Naive B cell (primary cell): ENCODE measurements at places on chromosomes 2 and 18. TPM values are rescaled to one million over a fixed set of nuclear protein-coding genes. Genes with fewer than 3 reads are reported as not detected.
A peak's percentile ranks its signal among the peaks of the same experiment; 100 is the strongest.

DNA sequence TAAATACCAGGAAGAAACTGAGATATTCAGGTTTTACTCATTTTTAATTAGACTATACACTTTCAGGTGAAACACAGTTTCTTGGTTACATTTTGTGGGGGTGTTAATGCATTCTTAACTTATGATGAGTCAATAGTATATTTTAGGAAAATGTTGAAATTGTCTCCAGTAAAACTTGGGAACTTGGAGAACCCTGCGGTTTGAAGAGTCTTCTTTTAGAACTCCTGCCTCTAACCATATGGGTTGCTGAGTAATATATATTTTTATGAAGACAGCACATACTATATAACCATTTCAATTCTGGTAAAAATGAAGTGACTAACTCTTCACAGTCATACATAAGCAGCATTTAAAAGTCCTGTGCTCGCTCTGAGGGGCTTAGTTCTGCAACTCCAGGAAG is 308.2 kb upstream of the LRATD1 start:
- no peak for DNase-seq

- DNase-seq: no peak
Observed at GRCh38 chr2:238448031-238448955, 21.6 kb downstream of the ASB1 start.

GRCh38 chr18:44627280-44627679 is 53.4 kb upstream of the SETBP1 start:
- DNase-seq: no peak

GRCh38 chr18:55857956-55858355 is 270.0 kb upstream of the TCF4 start:
- DNase-seq: no peak

KLHL41 gene
- polyA plus RNA-seq: not detected

GRCh38 chr18:42330296-42330695 is 375.3 kb downstream of the PIK3C3 start:
- DNase-seq: no peak

PRSS56 gene
- not detected for polyA plus RNA-seq

GRCh38 chr2:29096969-29097368 is 18.2 kb upstream of the CLIP4 start:
- no peak for DNase-seq

- no peak for DNase-seq
Observed at GRCh38 chr2:47360927-47361326, 42.0 kb upstream of the MSH2 start.

DNA sequence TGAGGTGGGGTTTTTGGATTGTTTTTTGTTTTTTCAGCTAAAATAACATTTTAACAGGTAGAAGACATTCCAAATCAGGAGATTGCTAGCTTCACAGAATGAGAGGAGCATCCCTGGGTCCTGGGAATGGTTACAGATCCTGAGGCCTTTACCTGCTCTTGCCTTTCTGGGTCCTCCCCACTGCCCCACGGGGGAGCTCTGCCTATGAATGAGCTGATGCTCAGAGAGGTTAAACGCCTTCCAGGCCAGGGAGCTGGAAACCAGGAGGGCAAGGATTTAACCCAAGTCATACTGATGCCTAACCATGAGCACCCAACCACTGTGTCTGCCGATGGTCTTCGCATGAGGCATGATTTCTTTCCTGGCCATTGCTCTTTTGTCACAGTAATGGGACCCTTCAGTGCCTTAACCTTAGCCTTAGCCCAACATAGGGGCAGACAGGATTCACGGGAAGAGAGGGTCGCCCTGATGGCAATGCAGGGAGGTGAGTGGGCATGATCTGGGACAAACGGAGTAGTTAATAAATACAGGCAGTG is 16.1 kb downstream of the MOCOS start:
- no peak for DNase-seq

GRCh38 chr2:170145675-170146432 is 32.1 kb upstream of the MYO3B start:
- no peak for DNase-seq

DNA sequence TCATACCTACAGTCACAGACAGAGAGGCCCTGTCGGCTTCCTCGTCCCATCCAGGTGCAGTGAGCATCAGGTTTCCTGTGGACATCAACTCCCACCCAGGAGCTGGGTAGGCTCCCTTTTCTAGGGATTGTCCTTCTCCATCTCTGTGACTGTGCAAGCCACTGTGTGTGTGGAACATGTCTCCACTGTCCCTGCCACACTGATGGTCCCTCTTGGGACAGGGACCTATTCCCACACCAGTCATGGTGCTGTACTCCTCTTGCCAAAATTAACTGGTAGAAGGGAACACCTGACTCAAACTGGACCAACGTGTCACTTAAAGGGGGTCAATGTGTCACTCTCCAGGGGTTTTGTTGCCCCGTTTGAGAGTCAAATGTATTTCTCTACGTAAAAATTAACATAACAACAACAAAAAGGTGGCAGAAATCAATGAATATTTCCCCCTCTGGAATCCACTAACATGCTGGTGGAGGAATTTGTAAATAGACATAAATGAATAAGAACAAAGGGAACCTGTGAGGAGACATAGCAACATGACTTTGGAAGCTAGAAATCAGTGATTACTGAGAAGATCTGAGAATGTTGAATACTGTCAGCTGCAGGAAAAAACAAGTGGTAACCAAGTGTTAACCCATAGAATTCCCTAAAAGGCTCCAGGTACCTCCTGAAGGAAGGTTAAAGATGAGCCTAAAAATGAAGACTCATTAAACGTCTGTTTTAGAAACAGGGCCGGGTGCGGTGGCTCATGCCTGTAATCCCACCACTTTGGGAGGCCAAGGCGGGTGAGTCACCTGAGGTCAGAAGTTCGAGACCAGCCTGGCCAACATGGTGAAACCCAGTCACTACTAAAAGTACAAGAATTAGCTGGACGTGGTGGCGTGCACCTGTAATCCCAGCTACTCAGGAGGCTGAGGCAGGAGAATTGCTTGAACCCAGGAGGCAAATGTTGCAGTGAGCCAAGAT is 40.4 kb downstream of the SH2D6 start:
- DNase-seq: no peak

RALB gene
- polyA plus RNA-seq: 97.5 TPM

DNA sequence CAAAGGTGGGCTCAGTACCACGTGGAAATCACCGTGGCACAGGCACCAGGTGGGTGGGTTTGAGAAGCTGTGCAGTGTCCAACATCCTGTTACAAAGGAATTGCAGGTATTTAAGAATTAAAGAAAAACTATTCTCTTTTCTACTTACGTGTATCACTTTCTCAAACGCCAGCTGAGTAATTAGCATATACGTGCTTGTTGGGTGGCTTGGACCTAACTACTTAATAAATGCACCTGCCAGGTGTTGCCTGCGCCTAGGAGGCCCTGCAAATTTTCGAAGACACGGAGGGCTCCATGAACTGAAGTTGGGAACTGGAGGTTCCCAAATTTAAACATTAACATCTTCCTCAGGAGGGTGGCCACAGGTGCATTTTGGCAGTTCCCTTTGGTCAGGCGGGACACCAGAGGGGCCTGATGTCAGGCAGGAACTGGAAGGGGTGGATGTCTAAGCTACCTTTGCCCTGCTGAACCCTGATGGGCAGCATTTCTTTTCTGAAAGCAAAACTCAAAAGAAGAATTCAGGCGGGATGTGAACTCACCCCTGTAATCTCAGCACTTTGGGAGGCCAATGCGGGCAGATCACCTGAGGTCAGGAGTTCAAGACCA is 84.8 kb downstream of the HS6ST1 start:
- no peak for DNase-seq

DNA sequence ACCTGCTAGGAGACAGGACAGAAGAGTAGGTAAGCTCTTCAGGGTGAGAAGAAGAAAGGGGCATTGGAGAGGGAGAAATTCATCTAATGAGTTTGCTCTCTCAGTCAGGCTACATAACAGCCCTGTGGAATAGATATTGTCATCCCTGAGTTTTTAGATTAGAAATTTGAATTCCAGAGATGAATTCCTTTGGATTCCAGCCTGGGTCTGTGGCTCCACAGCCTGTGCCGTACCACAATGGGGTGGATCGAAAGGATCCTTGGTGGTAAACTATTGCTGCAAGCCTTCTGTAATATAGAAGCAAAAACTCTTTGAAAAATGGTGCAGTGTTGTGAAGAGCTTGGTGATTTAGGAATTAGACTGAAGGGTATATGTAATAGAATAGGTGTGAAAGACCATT is 21.0 kb downstream of the MYO1B start:
- no peak for DNase-seq

- no peak for DNase-seq
Observed at GRCh38 chr2:141933226-141933625, 197.6 kb downstream of the LRP1B start.

GRCh38 chr2:216695401-216695821 is at the start of gene IGFBP5:
Gene IGFBP5 (minus strand): TSS chr2:216695549. CDS start chr2:216694775, 774 bp downstream.
- DNase-seq: no peak

DNA sequence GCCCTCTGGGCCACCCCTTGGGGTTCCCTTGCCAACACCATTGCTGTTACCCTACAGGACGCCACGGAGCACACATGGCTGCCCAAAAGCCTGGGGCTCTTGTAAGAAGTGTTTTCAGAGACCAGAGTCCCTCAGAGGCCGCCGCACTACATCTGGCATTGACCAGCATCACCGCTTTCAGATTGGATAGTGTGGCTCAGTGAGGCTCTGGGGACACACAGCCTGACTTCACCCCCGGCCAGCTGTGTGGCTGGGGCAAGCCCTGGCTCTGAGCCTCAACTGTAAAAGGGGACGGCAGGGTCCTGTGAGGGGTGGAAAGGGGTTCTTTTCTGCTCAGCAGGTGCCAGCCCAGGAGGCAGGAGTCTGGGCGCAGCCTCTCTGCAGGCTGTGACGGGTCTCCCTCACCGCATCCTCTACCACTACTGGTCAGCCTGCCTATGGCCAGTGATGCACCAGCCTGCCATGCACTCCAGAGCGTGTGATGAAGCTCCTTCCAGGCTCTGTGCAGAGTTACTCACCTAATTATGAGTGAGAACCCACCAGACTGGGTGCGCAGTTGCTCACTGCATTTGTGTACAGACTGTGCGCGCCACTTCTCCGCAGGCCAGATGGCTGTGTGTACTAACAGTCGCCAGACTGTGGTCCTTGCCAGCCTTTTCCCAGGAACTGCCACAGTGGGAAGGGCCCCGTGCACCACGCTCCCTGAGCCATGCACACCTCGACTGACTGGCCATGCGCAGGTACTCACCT is 10.7 kb upstream of the OTOF start:
- no peak for DNase-seq

DNA sequence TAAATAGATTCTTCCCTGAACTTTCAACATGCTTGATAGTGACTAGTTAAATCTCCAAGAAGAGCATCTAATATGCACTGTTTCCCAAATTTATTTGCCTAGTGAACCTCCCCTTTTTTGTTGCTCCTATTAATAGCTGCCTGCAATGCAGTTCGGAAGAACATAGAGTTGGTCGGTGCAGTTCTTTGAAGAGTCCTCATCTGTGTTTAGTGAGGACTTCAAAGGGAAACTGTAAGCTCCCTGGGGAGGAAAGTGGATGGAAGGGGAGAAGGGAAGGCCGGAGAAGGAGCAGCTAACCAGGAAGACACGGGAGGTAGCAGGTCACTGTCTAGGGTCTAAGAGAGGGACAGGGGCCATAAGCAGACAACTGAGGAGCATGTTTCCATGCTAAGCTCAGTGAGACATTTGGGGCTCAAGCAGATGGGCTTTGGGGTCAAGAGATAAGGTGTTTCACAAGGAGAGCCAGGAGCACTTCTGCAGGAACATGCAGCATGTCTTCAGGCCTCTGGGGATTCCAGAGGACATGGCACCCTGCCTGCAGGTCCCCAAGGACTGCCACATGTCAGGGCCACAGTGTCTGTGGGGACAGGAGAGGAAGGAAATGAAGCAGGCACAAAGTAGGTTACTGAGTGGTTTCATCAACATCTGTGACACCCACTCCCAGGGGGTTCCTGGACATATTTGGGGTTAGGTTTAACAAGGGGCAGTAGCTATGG is 48.7 kb upstream of the ANXA4 start:
- DNase-seq: peak; percentile 83

GCFC2 gene
- 32.6 TPM for polyA plus RNA-seq

CNGA3 gene
- polyA plus RNA-seq: not detected

GREB1L gene
- polyA plus RNA-seq: 0.06 TPM
